Peyer's patch (tissue), 4 donors: ENCODE measurements at places on chromosomes 6 and 20. TPM values are rescaled to one million over a fixed set of nuclear protein-coding genes. Genes with fewer than 3 reads are reported as not detected.

DNA sequence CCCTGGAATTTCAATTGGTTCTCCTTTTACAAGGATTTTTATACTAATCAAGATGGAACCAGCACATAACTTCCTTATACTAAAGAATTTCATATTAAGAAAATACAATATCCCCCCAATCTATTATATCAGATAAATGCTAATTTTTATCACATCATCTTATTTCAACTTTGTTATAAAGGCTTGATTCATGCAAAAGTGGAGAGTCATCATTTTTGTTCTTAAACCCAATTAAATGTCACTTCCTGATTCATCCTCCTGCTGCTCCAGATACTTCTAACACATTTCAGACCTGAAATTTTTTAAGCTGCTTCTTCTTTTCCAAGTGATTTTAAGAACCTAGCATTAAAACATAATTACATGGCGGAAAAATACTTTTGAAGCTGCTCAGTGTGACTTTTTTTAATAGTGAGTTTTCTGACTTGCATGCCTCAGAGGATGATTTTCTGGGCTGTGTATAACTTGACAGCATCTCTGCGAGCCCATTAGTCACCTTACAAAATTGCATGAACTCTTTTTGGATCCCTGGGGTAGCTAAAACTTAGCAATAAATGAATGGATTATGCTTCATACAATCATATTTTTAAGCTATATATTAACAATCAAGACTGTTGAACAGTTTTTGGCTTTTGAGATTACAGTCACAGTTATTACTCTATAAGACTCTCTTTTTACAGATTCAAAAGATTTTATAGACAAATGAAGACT is 134.1 kb downstream of the ELOVL4 start:
- DNase-seq: no peak

GRCh38 chr6:53544217-53544469 is 758 bp downstream of the GCLC start:
- DNase-seq: no peak

DNA sequence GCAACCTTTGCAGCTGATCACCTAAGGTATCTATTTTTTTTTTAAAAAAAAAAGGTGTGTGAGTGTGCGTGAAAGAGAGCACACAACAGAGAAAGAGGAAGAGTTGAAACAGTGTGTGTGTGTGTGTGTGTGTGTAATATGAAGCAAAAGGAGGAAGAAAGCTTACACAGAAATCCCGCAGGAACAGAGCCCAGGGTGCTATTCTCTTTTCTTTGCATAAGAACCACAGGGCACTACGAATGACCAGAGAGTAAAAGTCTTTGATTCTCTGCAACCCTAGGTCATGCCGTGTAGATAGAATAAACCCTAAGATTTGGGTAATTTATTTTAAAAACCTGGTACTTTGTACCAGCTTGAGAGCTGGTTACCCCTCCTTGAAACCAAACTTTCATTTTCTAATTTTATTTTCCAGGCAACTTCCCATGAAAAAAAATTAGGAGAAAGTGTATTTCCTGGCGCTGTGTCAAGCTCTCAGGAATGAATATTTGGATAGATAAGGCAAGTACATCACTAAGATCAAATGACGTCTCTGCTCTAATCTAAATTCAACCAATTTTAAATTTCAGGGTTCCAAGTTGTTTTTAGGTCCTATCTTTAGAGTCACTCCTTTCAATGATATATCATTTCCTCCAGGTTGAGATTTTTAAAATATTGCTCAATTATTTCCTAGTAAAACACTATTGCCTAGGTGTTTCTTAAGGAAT is 47.9 kb upstream of the ID4 start:
- DNase-seq: no peak

GRCh38 chr6:49666930-49667757 is 30.5 kb upstream of the RHAG start:
- no peak for DNase-seq

GRCh38 chr6:45663251-45664221 is 285.8 kb upstream of the SUPT3H start:
- peak; percentile 51 for DNase-seq

- no peak for DNase-seq
Observed at GRCh38 chr6:14880052-14880451, 365.8 kb upstream of the JARID2 start.

DNA sequence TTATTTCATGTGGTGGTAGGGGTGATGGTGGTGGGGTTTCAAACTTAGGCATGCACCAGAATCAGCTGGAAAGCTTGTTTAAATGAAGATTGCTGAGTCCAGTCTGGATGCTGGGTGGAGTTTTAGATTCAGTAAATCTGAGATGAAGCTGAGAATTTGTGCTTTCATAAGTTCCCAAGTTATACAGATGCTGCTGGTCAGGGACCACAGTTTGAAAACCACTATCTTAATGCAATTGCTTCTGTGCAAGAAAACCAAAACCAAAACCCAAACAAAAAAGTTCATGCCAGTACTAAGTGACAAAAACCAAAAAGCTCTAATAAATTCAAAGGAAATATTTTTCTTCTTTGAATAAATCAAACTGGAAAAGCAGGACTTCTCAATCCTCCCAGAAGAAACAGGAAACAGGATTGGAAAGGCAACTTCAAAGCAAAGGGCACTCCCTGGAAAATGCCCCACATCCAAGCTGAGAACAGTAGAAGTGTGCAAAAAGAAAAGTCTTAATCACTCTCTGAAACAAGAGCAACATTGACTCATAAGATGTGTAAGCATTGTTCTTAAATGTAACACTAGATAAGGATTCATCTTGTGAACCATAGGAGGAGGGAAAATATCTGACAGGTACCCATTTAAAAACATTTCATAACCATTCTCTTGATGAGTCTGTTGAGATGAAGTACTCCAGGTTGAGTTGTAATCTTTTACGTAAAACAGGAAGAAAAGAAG is 481.5 kb upstream of the HSF2 start:
- DNase-seq: no peak

GRCh38 chr6:147936703-147937470 is 405.8 kb upstream of the SASH1 start:
- no peak for DNase-seq

DNA sequence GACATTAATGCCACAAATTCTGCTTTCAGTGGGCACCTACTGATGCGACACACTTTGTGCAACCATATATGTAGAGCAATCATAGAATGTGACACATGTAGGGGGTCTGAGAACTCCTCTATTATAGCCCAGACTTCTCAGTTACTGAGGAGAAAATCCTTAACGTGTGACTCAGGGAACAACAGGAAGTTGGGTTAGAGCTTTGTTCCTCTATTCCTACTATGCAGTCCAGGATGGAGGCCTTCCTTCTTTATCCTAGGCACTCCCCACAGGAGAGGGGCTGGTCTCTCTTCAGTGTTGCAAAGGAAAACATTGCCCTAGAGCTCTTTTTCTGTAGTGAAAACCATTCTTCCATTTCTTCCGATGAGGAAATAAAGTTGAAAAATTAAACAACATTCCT is 39.6 kb upstream of the RCAN2 start:
- no peak for DNase-seq

DNA sequence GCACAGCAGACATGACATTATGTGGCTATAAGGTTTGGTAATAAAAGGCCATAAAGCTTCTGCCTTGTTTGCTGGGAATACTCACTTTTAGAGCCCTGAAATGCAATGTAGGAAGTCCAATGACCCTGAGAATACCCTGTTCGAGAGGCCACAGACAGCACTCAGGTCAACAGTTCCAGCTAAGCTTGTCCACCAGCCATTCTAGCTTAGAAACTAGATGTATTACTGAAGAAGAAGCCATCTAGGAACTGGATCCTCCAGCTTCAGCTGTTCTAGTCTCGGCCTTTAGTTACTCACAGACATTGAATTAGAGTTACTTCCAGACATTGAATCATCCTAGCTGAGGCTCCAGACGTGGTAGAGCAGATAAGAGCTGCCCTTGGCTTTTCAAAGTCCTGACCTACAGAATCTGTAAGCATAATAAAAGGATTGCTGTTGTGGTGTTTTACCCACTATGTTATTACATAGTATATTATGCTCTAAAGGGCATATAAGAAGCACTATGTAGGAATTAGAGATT is 84.9 kb downstream of the MMS22L start:
- no peak for DNase-seq

DNA sequence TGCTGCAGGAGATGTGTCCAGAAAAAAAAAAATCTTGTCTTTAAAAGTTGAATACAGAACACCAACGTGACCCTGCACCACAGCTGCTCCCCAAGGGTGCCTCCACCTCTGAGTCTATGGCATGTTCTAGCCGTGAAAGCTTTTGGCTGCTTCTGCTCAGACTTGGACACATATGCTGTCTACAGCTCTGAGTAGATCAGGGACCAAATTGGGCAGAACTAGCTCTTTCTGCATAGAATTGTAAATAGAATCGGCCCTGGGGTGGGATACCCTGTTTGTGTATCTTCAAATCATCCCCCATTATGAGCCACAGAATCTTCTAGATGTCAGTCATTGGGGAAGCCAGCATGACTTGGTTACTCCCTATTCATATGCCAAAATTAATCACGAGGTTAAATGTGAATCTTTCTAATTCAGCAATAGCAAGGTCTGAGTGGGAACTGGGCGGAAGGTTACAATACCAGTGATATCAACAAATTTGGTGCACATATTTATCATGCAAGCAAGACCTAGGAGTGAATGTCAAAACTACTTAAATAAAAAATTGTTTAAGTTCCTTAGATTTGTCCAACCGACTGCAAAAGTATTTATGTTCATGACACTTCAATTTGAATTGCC is 302.8 kb downstream of the KIF16B start:
- no peak for DNase-seq

DNA sequence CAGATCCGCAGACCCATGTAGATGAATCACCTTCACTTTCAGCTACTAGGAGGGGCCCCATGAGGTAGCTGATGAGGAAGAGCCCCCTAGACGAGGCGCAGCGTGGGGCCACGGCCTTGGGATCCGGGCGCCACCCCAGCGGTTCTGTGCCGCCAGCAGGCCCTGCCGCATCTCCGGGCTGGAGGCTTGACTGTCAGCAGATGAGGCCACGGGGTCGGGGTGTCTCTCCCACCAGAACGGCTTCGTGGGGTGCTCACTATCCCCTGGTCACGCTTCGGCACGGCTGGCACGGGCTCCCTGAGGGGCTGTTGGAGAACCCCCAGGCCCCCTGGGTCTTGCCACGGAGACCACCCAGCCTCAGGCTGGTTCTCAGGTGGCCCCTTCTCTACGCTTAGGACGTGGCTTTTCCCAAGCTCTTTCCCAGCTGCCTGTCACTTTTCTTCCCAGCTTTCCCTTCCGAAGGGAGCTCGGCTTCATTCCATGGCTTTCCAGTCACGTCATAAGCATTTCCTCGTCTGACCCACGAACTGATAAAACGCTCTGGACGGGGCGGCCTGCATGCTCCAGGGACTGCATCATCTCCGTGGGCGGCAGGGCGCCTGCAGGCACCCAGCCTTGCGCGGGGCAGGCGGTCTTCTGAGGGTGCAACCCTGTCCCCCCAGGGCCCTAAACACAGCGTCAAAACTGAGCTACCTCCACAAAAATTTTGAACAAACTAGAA is 85.9 kb downstream of the THBS2 start:
- DNase-seq: no peak

GRCh38 chr6:44177691-44178423 is 19.2 kb downstream of the CAPN11 start:
- DNase-seq: no peak

GRCh38 chr6:6581054-6581453 is 7.5 kb upstream of the LY86 start:
- DNase-seq: no peak

DNA sequence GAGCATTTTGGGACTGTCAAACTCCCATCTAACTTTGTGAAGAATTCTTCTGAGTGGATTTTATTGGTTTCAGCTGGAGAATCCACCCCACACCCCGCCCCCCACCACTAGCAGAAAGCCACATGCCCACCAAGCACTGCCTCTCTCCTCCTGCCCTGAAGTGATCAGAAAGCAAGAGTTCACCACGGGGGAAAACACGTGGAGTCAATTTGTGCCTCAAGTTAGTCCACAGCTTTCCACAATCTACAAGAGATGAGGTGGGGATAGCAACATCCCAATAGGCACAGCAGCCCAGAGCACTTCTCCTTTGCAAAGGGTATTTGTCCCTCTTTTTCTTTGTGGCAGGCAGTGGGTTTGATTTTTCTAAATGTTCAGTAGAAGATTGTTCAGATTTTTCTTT is 177.3 kb upstream of the NT5E start:
- DNase-seq: no peak

GRCh38 chr6:40325791-40326190 is 261.4 kb downstream of the LRFN2 start:
- no peak for DNase-seq

- DNase-seq: no peak
Observed at GRCh38 chr6:15101130-15101529, 144.7 kb upstream of the JARID2 start.

GRCh38 chr6:19873031-19873430 is 35.9 kb downstream of the ID4 start:
- no peak for DNase-seq

DNA sequence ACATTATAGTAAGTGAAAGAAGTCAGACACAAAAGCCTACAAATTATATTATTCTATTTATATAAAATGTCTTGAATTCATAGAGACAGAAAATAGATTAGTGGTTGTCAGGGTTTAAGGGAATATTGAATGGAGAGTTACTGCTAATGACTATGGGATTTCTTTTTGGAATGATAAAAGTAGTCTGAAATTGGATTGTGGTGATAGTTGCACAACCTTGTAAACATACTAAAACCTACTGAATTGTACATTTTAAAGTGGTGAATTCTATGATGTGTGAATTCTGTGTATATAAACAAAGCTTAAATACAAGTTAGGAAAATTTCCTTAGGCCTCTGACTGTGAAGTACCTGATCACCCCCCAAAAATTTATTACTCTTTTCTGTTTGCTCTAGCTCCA is 343.1 kb downstream of the TFAP2B start:
- DNase-seq: no peak

DNA sequence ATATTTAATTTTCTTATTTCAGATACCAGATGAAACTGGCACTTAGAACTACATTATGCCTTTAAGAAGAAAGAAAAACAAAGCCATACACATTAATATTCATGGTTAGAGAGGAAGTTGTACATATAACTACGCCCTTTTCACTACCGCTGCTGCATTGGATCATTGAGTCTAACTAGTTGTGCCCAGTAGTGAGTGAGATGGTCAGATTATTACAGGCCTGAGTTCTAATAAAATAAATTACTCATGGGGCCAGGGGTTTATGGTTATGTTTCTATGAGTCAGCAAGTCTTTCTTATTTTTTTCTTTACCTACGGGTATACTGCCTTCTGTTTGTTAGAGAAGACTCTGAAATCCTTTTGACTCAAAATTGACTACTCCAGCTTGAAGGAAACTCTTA is 11.5 kb downstream of the RIOK1 start:
- DNase-seq: no peak

SNAP91 gene
- total RNA-seq: 1.3 TPM

B3GAT2 gene
- total RNA-seq: not detected

SLC4A11 gene
- 0.54 TPM for total RNA-seq

TCP11 gene
- total RNA-seq: not detected

PGC gene
- not detected for total RNA-seq

OXT gene
- total RNA-seq: not detected

ADGB gene
- not detected for total RNA-seq

FNDC11 gene
- not detected for total RNA-seq

ENPP4 gene
- 4.1 TPM for total RNA-seq

FAM50B gene
- total RNA-seq: 3.6 TPM

OR2J3 gene
- not detected for total RNA-seq

CCHCR1 gene
- 86.6 TPM for total RNA-seq

TRDN gene
- not detected for total RNA-seq

FAXC gene
- 2.0 TPM for total RNA-seq

TFAP2B gene
- total RNA-seq: not detected

TMEM200A gene
- total RNA-seq: 2.5 TPM
